ENCODE measurements at places on chromosomes 3 and 15.

GRCh38 chr3:77707281-77707680 is 667.4 kb downstream of the ROBO2 start:
- H3K27me3 ChIP-seq, result no peaks in the 10 kb centered on the region
- DNase-seq, result no peak
- no peaks in the 10 kb centered on the region for H3K36me3 ChIP-seq
- no peak overlapping the region for H3K4me3 ChIP-seq
- 0 out of 2 replicates have a peak, but pooled peaks cover 1% of the 10 kb centered on the region for H3K4me1 ChIP-seq

DNA sequence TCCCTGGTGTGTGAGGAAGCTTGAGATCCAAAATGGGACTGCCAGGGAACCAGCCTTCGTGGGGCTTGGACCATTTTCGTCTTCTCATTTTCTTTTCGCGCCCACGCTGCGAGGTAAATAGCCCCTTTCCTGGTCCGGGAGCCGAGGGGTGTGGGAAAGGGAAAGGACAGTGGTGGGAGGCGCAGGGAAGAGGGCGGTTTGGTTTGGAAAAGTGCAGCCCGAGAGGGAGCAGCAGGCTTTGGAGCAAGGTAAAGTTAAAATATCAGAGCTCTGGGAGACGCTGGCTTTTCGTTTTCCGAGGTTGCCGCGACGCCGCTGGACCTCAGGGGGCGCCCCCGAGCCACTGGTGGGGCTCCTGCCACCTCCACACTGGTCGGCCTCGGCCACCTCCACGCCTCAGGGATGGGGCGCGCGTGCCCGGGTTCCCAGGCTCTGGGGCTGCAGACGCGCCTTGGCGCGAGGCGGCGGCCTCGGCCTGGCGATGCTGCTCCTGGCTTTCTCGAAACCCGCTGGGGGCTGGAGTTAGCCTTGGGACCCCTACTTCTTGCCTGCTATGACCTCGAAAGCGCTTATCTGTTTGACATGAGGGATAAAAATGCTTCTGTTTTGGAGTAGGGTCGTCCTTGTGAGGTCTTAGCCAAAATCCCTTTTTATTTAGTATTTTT is 3.2 kb downstream of the PTPRG start:
- H3K4me3 ChIP-seq, result peak overlapping the region; percentile 97
- H3K27ac ChIP-seq, result no peak overlapping the region
- DNase-seq, result no peak
- H3K36me3 ChIP-seq, result no peaks in the 10 kb centered on the region
- no peaks in the 10 kb centered on the region for H3K27me3 ChIP-seq
- H3K4me1 ChIP-seq, result no peaks in the 10 kb centered on the region

DNA sequence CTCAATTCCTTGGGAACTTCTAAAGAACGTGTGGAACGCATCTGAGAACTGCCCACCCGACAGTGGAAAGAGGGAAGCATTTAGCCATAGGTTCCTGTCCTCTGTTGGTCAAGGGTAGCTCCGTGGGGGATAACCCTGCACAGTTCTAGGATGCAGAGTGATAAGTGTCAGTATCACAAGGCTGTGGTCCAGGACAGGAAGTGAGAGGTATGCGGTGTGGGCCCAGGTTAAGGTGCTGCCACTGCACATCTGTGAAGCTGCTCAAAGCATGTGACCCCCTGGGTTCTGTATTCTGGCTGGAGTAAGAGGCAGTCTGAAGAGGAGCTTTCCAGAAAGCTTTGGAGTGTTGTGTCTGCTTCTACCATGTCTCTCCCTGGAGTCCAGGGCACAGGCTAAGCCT is 51.7 kb upstream of the HES1 start:
- DNase-seq, result no peak
- peaks cover 6% of the 10 kb centered on the region for H3K4me1 ChIP-seq
- no peak overlapping the region for H3K27ac ChIP-seq
- H3K27me3 ChIP-seq, result no peaks in the 10 kb centered on the region
- no peak overlapping the region for H3K4me3 ChIP-seq

DNA sequence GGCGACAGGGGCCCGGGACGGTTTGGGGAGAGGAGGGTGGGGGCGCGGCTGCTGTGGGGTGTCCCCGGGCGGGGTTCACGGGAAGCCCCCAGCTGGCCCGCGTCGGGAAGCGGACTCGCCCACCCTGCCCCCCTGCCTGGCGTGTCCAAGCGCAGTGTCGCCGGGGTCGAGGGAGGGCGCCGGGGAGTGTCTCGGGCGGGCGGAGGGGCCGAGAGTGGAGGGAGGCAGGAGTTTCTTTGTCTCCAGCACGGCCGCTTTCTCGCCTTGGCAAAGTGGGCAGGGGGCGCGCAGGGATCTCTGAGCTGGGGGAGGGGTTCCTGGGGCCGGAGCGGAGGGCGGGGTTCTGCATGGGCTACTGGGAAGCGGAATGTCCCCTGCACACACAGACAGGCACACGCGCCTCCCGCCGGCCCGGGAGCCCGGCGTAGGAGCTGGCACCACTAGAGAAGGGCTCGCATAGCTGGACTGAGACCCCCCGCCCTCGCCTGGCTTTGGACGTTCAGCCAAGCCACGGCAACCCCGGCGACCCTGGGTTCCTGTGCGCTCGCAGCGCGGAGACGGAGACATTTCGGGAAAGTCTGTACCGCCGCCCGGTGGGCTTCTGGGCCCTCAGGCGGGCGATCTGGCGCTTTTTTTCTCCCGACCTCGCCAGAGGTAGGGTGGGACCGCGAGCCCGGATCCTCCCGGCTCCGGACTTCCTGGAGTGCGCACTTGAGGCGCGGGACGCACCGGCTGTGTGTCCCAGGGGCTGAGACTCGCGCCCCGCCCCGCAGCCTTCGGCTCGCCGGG is 822 bp downstream of the ST8SIA2 start:
- H3K27ac ChIP-seq, result no peak overlapping the region
- no peaks in the 10 kb centered on the region for H3K4me1 ChIP-seq
- H3K36me3 ChIP-seq, result no peaks in the 10 kb centered on the region
- H3K4me3 ChIP-seq, result peak overlapping the region; percentile 58

DNA sequence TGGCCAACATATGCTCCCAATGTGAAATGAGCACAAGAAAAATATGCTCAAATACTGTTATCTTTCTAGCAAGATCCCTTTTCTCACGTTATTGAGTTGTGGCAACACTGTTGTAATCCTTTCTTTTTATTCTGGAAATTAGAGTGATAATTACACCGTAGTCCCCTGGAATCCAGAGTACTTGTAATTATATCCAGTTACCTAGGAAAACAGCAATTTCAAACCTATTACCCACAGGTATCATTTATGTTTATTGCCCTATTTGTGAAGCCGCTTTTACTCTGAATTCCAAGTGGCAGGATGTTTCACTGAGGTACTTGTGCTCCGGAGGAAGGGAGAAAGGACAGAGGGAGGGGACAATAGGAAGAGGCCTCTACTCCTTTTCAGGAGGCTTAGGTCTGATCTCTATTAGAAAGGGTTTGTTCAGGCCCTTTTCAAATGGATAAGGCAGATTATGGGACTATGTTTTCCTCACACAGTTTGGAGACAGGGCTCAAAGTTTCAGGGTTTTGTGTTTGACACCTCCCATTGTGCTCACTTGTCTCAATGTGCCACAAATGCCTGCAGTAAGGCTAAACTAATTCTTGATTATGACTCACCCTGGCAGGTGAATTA is 646.6 kb downstream of the TUSC7 start:
- no peaks in the 10 kb centered on the region for H3K27me3 ChIP-seq
- H3K36me3 ChIP-seq, result no peaks in the 10 kb centered on the region
- DNase-seq, result no peak

DNA sequence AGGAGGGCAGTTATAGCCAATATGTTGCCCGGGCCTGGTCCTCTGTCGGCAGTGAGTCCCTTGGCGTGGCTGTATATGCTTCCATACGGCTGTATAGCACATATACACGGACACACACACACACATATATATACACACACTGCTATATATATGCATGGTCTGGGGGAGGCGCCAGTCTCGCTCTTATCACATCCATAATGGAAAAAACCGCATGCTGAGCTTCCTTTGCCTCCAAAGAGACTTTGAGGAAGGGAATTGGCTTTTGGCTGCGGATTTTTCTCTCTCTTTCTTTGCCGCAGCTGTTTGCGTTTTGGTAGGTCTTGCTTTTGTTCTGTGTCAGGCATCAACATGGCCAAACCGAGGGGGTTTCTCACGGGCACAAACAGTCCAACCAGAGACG is 11.3 kb upstream of the TMEM115 start:
- H3K27me3 ChIP-seq, result no peaks in the 10 kb centered on the region
- no peak for DNase-seq
- H3K4me3 ChIP-seq, result no peak overlapping the region
- peaks cover 13% of the 10 kb centered on the region for H3K4me1 ChIP-seq

GRCh38 chr3:27752926-27753325 is 30.8 kb upstream of the EOMES start:
- no peaks in the 10 kb centered on the region for H3K36me3 ChIP-seq
- H3K4me3 ChIP-seq, result no peak overlapping the region
- H3K27me3 ChIP-seq, result no peaks in the 10 kb centered on the region
- no peak for DNase-seq

DNA sequence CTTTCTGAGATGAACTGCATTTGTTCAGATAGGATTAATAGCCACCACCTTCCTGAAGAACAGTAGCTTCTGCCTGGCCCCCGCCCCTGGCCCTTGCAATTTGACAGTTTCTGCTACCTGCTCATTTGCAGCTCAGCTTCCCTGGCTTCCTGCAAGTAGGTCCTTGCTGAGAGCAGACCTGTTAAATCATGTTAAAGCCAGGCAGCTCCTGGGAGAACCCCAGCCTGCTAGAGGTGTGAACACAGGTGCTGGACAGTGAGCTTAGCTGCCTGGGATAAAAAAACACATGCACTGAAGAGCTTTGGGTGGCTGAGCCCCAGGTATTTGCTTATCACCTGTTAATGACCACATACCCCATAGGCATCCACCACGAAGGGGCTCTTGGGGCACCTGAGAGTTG is 143.4 kb downstream of the PTPRG start:
- peaks cover 17% of the 10 kb centered on the region for H3K4me1 ChIP-seq
- no peak overlapping the region for H3K4me3 ChIP-seq
- H3K36me3 ChIP-seq, result no peaks in the 10 kb centered on the region

GRCh38 chr3:5254281-5255048 is 67.0 kb downstream of the EDEM1 start:
- no peak for DNase-seq
- no peaks in the 10 kb centered on the region for H3K36me3 ChIP-seq
- no peak overlapping the region for H3K4me3 ChIP-seq
- no peaks in the 10 kb centered on the region for H3K27me3 ChIP-seq
- no peak overlapping the region for H3K27ac ChIP-seq

- H3K4me3 ChIP-seq, result no peak overlapping the region
- H3K27ac ChIP-seq, result no peak overlapping the region
- peaks cover 6% of the 10 kb centered on the region for H3K27me3 ChIP-seq
- no peaks in the 10 kb centered on the region for H3K36me3 ChIP-seq
- H3K4me1 ChIP-seq, result no peaks in the 10 kb centered on the region
- no peak for DNase-seq
These were observed 1.7 kb upstream of the CD47 start for GRCh38 chr3:108092501-108092900.

DNA sequence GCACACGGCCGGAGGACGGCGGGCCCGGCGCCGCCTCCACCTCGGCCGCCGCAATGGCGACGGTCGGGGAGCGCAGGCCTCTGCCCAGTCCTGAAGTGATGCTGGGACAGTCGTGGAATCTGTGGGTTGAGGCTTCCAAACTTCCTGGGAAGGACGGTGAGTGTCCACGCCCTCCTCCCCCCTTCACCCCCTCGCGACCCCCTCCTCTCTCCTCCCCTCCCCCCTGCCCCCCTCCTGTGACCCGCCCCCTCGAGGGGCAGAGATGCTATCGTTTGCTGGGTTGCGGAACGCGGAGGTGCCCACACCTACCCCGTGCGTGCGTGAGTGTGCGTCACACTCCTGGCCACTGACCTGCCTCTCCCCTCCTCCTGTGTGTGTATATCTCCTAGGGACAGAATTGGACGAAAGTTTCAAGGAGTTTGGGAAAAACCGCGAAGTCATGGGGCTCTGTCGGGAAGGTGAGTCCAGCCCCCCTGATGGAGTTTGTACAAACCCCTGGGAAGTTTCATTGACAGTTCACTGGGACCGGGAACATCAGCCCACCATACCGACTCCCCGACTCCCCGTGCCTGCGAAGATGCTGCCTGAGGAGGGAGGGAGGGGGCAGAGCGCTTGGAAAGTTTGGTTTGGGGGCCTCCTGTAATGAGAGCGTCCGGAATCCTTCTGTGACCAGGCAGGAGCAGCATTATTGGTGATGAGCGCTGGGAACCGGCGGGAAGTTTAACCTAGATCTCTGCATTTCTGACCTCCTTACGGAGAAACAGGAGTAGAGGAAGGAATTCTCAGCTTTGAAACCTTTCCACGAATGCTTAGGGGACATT is 795 bp upstream of the SCAANT1 start:
- no peak overlapping the region for H3K27ac ChIP-seq
- H3K27me3 ChIP-seq, result no peaks in the 10 kb centered on the region
- no peak for DNase-seq
- no peaks in the 10 kb centered on the region for H3K36me3 ChIP-seq
- no peaks in the 10 kb centered on the region for H3K4me1 ChIP-seq

DNA sequence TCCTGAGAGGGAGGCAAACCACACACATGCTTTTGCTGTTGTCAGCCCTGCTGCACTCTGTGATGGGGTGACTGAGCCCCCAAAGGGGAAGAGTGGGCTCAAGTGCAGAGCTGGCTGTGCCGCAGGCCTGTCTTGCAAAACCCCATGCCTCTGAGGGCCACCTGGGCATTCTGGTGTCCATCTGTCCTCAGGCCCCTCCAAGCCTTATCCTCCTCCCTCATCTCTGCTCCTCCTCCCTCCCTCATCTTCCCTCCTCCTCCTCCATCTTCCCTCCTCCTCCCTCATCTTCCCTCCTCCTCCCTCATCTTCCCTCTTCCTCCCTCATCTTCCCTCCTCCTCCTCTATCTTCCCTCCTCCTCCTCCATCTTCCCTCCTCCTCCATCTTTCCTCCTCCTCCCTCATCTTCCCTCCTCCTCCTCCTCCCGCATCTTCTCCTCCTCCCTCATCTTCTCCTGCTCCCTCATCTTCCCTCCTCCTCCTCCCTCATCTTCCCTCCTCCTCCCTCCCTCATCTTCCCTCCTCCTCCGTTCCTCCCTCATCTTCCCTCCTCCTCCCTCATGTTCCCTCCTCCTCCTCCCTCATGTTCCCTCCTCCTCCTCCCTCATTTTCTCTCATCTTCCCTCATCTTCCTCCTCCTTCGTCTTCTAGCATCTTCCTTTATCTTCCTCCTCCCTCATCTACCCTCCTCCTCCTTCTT is 40.6 kb downstream of the CHDH start:
- DNase-seq, result no peak
- H3K4me1 ChIP-seq, result no peaks in the 10 kb centered on the region
- H3K36me3 ChIP-seq, result no peaks in the 10 kb centered on the region

DNA sequence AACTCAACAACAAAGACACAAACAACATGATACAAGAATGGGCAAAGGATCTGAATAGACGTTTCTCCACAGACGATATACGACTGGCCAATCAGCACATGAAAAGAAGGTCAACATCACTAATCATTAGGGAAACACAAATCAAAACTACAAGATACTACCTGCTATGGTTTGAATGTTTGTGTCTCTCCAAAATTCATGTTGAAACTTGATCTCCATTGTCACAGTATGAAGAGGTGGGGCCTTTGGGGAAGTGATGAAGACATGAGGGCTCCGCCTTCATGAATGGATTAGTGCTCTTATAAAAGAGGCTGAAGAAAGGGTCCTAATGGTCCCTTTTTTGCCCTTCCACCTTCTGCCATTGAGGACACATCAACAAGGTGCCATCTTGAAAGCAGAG is 32.3 kb downstream of the ACAP2 start:
- no peaks in the 10 kb centered on the region for H3K27me3 ChIP-seq
- DNase-seq, result no peak
- H3K27ac ChIP-seq, result no peak overlapping the region
- H3K4me3 ChIP-seq, result no peak overlapping the region
- no peaks in the 10 kb centered on the region for H3K36me3 ChIP-seq
- H3K4me1 ChIP-seq, result 0 out of 2 replicates have a peak, but pooled peaks cover 1% of the 10 kb centered on the region

Data from iPS DF 6.9 (cell line).